ENCODE measurements at places on chromosomes 1 and 21. TPM values are rescaled to one million over a fixed set of nuclear protein-coding genes. Genes with fewer than 3 reads are reported as not detected.

GRCh38 chr1:20336105-20336605 lies 45.5 kb downstream of the VWA5B1 start:
- H3K4me1 ChIP-seq: no peaks in the 10 kb centered on the region
- H3K27me3 ChIP-seq: no peaks in the 10 kb centered on the region
- no peak overlapping the region for H3K4me3 ChIP-seq
- no peak for DNase-seq

GRCh38 chr1:235876402-235876841 lies 9.7 kb upstream of the LYST start:
- H3K4me1 ChIP-seq: peaks cover 47% of the 10 kb centered on the region
- peak overlapping the region; percentile 7 for H3K27ac ChIP-seq
- no peaks in the 10 kb centered on the region for H3K27me3 ChIP-seq
- H3K4me3 ChIP-seq: no peak overlapping the region

- no peaks in the 10 kb centered on the region for H3K36me3 ChIP-seq
- H3K27ac ChIP-seq: no peak overlapping the region
- H3K27me3 ChIP-seq: peaks cover 20% of the 10 kb centered on the region
Measured at GRCh38 chr1:5993556-5994491, 1.6 kb upstream of the NPHP4 start.

- no peak overlapping the region for H3K27ac ChIP-seq
- DNase-seq: no peak
- no peaks in the 10 kb centered on the region for H3K4me1 ChIP-seq
- H3K4me3 ChIP-seq: no peak overlapping the region
Measured at GRCh38 chr1:44941424-44942324, 44.7 kb downstream of the EIF2B3 start.

DNA sequence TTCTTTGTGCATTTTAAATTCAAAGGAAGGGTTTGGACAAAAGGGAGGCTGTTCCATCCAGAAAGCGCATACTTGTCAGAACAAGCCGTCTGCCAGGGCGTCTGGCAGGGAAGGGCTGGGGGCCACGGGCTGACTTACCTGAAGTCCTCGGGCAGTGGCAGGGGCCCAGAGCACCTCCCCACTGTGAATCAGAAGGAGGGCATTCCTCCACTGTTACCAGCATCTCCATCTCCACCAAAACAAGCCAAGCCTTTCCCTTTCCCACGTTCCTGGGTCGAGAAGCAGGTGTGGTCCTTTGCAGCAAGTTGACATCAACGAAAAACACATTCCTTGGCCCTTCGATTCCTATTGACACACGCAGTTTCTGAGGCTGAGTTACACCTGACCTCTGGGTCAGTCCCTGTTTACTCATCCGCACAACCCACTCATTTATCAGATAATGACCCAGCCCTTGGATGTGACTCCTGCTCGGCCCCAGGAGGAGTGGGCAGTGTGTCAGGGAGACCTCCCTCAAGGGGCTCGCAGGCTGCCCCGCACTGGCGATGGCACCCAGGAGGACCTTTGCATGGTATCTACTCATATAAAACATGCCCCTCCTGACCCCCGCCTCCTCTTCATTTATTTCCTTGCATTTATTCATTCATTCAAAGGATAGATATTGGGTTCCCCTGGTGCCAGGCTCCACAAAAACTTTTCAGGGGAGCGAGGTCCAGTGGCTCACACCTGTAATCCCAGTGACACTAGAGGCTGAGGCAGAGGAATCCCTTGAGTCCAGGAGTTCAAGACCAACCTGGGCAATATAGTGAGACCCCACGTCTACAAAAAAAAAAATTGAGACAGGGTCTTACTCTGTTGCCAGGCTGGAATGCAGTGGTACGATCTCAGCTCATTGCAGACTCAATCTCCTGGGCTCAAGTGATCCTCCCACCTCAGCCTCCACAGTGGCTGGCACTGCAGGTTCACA lies 60.2 kb downstream of the TOMM20 start:
- no peak for DNase-seq
- peaks cover 65% of the 10 kb centered on the region for H3K4me1 ChIP-seq
- no peaks in the 10 kb centered on the region for H3K36me3 ChIP-seq
- H3K4me3 ChIP-seq: no peak overlapping the region
- H3K27ac ChIP-seq: peak overlapping the region; percentile 93

DNA sequence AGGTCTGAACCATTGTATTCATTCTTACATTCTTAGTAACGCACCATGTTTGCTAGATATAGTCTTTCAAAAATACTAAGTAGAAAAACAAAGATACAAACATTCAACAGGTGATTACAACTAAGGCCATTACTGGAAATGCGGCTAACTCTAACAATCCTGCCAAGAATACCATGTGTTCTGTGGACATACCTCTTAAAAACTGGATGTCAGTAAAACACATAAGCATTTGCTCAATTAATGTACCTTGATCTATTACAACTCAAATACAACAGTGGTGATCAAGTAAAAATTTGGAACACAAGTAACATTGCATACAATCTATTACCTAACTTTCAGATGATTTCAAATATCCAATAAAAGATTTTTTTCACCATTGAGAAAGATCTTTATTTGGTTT lies 15.4 kb downstream of the ANGPTL3 start:
- no peaks in the 10 kb centered on the region for H3K27me3 ChIP-seq
- no peak for DNase-seq
- no peak overlapping the region for H3K27ac ChIP-seq
- H3K4me3 ChIP-seq: no peak overlapping the region
- peaks cover 6% of the 10 kb centered on the region for H3K36me3 ChIP-seq

DNA sequence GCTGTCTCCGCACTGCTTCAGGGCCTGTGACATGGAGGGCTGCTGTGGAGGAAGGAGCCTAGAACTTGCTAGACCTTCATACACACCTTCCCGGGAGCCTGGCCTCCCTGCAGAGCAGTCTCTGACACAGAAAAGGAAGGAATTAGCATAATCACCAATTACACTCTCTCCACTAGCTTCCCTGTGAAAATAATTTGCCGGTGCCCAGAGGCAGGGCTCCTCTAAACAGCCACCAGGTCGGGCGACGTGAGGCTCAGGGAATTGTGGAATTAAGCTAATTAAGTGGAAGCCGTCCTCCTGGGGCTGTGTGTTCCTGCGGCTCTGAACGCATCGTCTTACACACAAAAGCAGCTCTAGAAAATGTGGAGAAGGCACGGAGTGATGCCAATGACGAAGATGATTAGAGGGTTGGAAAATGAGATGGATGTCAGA lies 82.6 kb downstream of the NENF start:
- no peaks in the 10 kb centered on the region for H3K27me3 ChIP-seq
- H3K4me3 ChIP-seq: no peak overlapping the region
- no peaks in the 10 kb centered on the region for H3K36me3 ChIP-seq
- peaks cover 13% of the 10 kb centered on the region for H3K4me1 ChIP-seq
- no peak for DNase-seq
- no peak overlapping the region for H3K27ac ChIP-seq

- H3K4me3 ChIP-seq: no peak overlapping the region
- H3K36me3 ChIP-seq: no peaks in the 10 kb centered on the region
- no peaks in the 10 kb centered on the region for H3K27me3 ChIP-seq
- H3K4me1 ChIP-seq: peaks cover 25% of the 10 kb centered on the region
- peak overlapping the region; percentile 90 for H3K27ac ChIP-seq
Measured at GRCh38 chr1:10803971-10804820, 7.8 kb upstream of the CASZ1 start.

KRTAP10-11 gene
- not detected for total RNA-seq

LRRN2 gene
- total RNA-seq: 1.3 TPM
